ENCODE measurements at places on chromosomes 4 and X.

- DNase-seq, result no peak
Observed at GRCh38 chr4:146465628-146466027, 56.1 kb downstream of the SLC10A7 start.

DNA sequence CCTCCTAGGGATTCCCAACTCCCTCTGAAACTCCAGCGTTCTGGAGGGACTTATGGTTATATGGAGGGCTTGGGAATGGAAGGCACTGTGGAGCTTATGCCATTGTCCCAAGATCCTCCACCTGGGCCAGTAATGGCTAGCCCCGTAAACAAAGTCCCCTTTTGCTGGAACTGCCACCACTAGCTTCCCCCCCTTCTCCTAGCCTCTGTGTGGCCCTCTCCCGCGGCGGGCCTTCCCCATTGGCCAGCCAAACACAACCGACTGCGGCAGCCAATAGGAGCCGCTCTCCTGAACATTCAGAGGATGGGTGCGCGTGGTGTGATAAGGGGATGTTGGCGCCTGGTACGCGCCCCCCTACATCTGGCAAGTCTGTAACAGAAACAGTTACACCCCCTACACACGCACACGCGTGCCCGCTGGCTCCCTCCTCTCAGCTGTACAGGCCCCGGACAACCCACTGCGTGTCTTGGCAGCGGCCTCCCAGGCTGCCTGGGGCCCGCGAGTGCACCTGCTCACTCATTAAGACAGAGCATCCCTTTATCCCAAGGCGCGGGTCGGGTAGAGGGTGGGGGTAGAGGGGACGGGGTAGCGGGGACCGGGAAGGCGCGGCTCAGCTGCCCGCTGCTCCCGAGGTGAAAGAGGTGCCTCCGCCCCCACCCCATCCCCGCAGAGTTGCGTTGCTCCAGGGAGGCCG, 863 bp upstream of the RAB33A start:
- DNase-seq, result no peak

DNA sequence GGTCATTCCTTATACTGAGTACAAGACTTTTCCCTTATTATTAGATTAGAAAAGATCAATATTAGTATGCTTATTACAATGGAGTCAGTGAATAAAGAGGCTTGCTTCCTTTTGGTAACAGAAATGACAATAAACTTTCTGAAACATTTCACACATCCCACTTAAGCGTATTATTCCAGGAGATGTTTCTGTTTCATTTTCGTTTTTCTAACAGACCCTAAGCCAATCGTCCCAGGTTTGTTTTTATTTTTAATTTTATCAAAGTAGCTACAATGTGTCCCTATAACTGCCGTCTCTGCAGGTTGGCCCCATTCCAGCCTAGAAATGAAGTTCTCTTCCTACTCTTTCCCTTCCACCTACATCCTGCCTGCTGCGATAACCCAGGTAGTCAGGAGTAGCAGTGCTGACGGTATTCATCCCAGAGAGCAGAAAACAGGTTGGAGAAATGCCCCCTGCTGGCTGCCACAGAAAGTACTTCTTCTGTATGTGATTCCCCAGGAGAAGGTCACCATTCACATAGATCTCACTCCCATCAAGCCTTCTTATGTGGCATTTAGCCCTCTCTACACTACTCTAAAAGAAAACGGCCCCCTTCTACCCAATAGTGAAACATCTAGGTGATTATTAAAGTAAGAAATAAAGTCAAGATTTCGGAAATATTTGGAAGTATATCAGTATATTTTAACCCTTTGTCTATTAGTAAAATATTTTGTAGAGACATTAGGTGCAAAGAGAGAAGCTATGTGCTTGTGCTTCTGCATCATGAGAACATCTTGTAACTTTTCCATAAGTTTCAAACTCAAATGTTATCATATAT, 40.4 kb downstream of the ENPEP start:
- DNase-seq, result no peak

DNA sequence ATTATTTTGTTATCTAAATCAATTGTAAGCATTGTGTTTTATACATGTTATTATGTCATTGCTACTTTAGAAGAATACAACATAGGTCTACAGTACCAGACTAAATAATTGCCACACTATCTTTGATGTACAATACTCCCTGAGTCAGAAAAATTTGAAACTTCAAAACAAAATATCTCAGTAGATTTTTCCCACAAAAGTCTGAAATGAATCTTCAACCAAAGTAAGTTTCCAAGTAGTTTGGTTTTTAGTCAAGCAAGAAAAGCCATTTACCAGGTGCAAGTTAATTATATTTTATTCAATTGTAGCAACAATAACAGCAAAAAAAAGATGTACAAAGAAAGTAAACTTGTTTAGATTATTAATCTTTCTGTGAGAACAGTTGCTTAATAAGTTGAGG, 11.4 kb upstream of the PARM1 start:
- no peak for DNase-seq

DNA sequence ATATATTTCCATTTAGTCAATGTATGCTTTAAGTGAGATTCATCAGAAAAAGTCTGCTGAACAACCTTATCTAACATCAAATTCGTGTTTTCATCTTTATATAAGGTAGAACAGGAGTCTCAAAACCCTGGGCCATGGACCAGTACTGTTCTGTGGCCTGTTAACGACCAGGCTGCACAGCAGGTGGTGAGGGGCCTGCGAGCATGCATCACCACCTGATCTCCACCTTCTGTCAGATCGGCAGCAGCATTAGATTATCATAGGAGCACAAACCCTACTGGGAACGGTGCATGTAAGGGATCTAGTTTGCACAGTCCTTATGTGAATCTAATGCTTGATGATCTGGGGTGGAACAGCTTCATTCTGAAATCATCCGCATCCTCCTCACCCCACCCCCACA, 3.2 kb downstream of the CTSO start:
- no peak for DNase-seq

DNA sequence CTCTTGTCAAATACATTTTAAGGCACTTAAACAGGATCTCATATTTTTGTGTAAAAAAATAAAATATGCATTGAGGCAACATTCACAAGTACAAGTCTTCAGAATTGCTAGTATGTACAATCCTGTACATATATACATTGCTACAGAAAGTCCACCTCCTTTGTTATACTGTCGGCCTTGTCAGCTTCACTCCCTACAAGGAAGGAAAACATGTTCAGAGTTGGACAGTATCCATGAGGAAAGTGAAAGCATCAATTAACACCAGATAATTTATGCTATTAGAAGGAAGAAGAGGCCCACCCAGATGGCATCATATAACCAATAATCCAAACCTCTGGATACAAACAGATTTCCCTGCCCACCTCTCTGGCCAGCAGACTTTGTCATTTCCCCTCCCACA, 42.0 kb downstream of the REELD1 start:
- no peak for DNase-seq

- no peak for DNase-seq
Observed at GRCh38 chr4:149176039-149176438, 639.6 kb downstream of the IQCM start.

GRCh38 chr4:59987289-59987688, 1212.8 kb upstream of the ADGRL3 start:
- no peak for DNase-seq

- no peak for DNase-seq
Observed at GRCh38 chrX:31260351-31260750, 188.5 kb upstream of the FTHL17 start.

- no peak for DNase-seq
Observed at GRCh38 chr4:7805533-7806337, 133.9 kb downstream of the AFAP1 start.

DNA sequence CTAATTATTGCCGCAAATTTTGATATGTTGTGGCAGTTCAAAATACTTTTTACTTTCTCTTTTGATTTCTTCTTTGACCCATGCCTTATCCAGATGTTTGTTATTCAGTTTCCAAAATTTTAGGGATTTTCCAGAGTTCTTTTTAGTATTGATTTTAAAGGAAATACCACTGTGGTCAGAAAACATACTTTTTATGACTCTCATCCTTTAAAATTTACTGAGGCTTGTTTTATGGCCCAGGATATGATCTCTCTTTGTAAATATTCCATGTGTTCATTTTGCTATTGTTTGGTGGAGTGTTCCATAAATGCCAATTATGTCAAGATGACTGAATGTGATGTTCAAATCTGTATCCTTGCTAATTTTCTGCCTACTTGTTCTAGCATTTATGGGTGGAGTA, 272.3 kb upstream of the DIPK2B start:
- no peak for DNase-seq

DNA sequence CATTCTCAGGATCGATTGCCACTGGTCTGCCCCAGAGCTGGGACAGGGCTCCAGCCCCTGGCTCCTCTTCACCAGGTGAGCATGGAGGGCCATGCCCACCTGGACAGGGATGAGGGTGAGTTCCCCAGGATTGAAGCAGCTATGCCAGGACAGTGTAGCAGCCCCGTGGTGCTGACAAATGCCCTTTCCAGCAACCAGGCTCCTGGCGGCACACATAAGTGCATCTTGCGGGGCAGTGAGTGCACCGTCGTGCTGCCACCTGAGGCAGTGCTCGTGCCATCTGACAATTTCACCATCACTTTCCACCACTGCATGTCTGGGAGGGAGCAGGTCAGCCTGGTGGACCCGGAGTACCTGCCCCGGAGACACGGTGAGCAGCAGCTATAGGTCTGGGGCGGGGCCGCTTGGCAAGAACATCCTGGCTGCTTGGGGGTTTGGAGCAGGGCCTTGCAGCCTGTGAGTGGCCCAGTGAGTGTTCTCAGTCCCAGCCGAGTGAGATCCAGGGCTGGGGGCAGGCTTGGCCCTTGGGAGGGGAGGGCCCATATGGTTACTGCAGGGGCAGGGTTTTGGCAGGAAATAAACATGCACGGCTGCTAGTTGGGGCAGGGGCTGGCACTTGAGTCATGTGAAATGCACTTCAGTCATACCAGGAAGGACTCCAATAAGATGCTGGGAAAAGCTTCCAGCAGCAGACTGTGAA, 6.1 kb downstream of the IL9R start:
- no peak for DNase-seq

DNA sequence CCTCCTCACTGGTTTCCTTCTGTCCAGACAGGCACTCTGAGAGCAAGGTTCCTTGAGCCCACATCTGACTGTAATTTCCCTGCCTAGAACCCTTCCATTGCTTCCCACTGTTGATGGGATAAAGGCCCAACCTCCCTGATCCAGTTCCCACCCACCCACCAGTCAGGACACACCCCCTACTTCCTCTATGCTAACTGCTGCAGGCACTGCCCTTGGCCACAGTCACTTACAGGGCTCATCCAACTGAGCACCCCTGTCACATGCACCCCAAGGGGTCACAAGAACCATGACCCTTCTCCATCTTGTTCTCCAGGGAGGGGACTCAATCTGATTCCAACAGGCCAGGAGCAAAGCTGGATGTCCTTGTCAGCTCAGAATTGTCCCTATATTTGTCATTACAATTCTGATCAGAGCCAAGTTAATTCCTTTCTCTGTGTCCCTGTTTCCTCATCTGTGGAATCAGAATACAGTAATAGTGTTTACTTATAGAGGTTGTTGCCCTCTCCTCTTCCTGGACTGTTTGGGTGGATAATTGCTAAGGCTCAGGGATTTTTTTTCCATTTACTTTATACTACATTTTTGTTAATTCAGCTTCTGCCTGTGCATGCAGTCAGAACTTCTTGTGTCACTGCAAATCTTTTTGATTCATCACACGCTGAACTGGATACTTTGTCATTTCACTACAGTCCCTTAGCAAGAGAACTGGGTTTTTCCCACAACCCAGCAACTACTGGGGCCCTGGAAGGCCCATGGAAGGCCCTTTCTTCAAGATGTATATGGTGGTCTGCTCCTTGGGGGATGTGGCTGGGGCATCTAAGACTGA, 105.6 kb upstream of the MAMLD1 start:
- DNase-seq, result no peak

GRCh38 chr4:188879598-188879997, 740.4 kb downstream of the TRIML1 start:
- DNase-seq, result no peak

- no peak for DNase-seq
Observed at GRCh38 chrX:11113731-11114130, 2.6 kb downstream of the HCCS start.

- no peak for DNase-seq
Observed at GRCh38 chrX:109352066-109352588, 129.8 kb downstream of the GUCY2F start.

GRCh38 chrX:13955975-13956374, 73.7 kb downstream of the GEMIN8 start:
- DNase-seq, result no peak

DNA sequence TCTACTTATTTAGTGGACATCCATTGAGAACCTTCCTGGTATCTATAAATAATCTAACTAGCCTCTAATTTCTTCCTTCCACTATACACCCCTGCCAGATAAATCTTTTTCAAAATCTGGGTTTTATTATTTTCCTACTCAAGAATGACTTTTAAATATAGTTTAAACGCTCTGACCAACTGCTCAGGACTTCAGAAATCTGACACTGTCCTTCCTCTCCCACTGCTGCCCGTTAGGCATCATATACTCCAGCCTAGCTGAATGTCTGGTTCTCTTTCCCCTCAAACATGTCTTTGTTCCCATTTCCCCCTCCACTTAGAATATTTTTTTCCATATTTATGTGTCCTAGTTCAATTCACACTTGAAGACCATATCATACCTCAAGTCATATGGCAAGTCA, 35.2 kb upstream of the CBLL2 start:
- no peak for DNase-seq

DNA sequence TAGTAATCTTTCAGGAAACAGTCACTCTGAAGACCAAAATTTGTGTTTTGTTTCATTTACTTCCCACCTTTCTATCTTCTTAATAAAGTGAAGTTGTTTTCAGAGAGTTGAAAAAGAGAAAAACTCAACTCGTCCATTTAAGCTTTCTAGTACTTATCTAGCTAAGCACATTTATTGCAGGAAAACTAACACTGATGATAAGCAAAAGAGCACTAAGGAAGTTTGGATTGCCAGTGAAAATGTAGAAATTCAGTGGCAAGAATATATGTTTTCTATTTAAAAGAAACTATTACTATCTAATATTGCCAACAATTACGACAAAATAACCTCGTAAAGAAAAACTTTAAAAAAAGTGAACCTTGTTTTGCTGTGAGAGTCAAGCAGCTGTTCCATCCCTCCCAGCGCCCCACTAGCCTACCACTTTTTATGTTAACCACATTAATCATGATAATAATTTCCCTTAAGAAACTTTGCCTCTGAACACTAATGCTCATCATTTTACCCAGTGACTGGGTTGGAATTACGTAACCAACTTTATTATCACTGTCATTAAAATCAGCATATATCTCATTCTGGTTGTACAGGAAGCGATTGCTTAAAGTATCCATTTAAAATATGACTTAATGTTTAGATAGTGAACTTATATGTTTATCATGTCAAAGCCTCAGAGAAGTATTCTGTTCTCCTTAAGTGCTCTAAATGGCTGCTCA, 24.8 kb downstream of the SPRY1 start:
- DNase-seq, result no peak

All from GM12891 (cell line).